ENCODE measurements at places on chromosomes 11 and 22.

DNA sequence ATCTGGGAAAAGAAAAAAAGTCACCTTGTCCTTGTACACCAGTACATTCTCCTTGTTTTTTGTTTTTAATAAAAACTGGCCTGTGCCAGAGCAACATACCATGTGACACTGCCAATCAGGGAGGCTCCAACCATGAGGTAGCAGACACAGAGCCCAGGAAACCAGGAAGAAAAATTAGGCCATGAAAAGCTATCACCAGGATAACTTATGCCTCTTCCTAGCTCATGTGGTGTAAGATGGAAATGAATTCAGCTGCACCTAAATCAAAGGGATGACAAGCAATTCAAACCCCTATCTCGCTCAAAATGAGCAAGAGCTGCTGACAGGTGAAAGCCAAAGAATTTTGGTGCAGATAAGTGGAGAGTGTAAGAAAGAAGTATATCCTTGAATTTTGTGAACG is 7.7 kb downstream of the DRD2 start:
- no peak for DNase-seq

DNA sequence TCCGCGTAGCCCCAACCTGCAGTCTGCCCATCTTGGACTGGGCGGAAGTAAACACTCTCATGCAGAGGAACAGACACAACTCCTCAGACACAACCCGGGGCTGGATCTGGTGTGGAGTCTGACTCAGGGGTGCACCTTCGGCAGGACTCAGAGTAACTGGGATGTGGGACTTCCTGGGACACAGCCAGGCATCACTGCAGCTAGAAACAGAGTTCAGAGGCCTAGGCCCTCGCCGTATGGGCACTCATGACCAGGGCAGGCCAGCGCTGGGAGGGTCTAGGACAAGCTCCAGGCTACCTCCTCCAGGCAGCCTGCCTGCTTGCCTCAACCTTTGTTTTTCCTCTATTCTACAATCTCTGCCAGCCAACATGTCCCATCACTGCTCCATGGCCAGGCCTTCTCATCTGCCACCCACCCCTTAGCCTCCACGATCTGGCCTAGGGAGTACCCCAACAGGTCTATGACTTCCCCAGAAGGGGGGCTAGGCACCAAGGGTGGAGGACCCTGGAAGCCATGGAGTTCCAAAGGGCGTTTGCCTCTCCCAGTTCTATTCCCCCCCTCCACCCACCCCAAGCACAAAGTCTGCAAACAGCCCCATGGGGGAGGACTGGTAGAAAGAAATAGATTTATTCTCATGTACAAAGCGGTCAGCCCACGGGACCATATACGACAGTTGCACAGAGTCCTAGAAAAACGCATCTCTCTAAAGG is 98.5 kb downstream of the PDE2A start:
- no peak for DNase-seq

DNA sequence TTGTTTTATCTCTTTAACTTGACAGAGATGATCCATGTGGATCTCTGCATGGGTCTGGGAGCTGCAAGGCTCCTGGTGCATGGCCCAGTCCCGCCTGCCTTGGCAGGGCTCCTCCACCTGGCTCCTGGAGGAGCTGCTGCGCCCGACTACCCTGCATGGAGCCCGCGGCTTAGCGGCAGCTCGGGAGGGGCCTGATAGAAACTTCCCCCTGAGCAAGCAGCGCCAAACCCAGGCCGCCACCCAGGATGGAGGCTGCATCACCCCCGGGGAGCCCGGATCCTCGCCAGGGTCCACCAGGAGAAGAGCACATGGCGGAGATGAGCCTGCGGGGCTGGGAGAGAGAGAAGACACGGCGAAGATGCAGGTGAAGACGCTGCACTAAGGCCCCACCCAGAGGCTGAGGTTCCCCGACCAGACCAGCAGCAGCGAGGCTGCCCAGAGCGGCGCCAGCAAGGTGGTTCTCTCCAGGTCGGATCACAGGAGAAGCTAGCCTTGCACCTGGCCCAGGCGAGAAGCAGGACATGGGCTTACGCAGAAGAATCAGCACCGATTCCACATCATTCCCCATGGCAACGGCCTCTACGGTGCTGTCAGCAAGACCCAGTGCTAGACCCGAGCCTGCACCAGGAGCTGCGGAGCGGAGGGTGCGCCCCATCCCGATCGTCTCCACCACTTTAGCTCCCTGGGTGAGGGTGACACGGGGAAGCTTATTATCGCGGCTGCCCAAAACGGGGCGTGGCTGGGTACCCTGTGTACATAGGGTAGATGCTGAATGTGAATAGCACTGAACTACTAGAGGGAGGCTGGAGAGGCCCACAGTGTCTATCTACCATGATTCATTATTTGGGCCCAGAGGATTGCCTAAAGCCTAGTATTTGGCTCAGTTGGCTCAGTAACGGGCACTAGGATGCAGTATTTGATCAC is 41.3 kb upstream of the VPREB1 start:
- no peak for DNase-seq

DNA sequence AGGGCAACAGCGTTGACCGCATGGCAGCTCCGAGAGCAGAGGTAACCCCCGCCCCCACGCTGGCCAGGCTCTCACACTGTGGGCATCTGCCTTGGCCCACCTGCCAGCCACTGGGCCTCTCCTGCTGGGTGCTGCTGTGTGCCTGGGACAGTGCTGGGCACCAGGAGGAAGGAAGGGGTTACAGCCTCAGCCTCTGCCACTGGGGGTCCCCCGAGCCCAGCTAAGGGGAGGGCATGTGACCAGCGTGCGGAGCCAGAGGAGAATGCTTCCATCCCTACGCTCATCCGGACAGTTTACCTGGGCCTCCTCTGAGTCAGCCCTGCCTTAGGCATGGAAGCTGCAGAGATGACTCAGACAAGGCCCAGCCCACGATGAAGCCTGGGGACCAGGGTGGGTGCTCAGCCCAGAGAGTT is 10.9 kb downstream of the NCF4 start:
- DNase-seq, result no peak

DNA sequence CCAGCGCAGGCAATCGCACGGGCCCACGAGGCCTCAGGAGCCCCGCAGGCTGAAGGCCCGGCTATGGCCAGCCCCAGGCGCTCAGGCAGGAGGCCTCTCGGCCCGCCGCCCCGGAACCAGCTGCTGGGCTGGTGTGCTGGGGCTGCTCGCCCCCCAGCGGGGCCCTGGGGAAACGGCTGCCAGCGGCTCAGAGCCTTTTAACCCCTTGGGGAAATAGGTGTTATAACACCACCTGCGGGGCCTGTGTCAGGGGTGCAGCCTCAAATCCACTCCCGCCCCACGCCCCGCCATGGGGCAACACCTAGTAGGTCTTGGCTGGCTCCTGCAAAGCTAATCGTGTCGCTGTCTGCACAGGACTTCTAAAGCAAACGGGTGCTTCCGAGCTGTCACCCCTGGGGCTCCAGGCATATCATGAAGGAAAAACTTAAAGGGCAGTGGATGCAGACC is 237.4 kb downstream of the TTC28 start:
- DNase-seq, result peak; percentile 69

DNA sequence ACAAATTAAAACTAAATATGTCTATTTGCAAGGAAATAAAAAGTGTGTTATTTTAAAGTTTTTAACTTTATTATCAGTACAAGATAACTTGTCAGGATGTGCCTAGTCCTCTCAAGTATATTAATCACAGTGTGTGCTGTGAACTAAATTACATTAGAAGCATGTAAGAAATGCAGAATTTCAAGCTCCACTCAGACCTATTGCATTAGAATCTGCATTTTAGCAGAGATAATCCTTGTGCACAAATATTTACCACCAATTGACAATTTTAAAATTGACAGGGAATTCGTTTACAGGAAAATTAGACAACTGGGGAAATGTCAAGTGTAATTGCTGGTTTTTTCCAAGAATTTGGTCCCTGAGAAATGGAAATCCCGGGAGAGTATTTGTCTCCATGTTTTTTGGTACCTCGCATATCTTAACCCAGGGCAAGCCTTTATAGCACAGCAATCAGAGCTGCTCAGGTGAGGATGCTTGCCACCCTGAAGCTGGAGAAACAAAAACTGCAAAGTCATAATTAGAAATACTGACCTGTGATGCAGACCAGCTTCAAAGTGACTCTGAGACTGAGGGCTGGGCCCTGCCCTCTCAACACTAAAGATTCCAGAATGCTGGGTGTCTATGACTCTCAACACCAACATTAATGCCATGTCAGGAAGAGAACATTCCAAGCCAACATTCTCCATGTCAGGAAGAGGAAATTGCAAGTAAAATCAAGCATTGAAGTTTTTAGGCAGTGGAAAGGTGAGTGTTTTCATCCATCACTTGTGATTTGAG is at the start of gene OR8G1:
OR8G1 (plus strand) TSS at position 475 of the 777 bp plus-strand sequence. CDS start 8,581 bp downstream, outside the sequence.
- DNase-seq, result no peak

DNA sequence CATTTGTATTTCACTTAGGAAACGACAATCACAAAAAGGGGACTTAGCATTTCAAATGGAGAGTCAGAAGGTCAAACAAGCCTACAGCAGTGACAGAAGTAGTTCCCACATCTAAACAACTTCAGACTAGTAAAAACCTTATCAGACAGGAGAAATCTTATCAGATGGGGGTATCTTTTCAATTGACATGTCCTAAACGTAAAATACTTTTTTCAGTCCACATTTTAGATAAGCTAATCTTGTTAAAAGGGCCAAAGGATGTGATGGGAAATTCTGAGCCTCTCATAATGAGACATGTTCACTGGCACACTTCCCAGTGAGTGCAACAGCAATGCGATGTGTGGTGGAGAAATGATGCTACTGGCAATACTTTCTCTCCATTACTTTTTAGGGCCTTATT is 2.4 kb downstream of the MAPK1 start:
- DNase-seq, result peak; percentile 43

All from uterus (tissue), 4 donors.